ENCODE measurements at places on chromosomes 4 and X. TPM values are rescaled to one million over a fixed set of nuclear protein-coding genes. Genes with fewer than 3 reads are reported as not detected.

BMPR1B gene
- 0.72 TPM for total RNA-seq

SMIM31 gene
- not detected for total RNA-seq

RHOXF2B gene
- total RNA-seq: not detected

GPR173 gene
- 4.5 TPM for total RNA-seq

MTNR1A gene
- total RNA-seq: 0.97 TPM

PABPC1L2A gene
- 0.35 TPM for total RNA-seq

NXF2B gene
- not detected for total RNA-seq

LDOC1 gene
- total RNA-seq: 27.0 TPM

TSPAN6 gene
- 61.3 TPM for total RNA-seq

ARSJ gene
- total RNA-seq: 1.1 TPM

GLOD5 gene
- not detected for total RNA-seq

KIAA1210 gene
- not detected for total RNA-seq

ZDHHC15 gene
- total RNA-seq: 2.7 TPM

Measured in H9 (cell line).